GOT3 (cell line): ENCODE measurements at places on chromosomes 5 and 9.

DNA sequence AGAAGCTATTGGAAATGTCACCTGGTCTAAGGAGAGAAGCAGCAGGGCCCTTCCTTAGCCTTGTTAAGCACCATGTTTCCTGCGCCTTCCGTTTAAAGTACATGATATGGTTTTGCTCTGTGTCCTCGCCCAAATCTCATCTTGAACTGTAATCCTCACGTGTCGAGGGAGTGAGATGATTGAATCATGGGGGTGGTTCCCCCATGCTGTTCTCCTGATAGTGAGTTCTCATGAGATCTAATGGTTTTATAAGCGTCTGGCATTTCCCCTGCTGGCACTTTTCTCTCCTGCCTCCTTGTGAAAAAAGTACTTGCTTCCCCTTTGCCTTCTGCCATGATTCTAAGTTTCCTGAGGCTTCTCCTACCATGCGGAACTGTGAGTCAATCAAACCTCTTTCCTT is 49.7 kb downstream of the PRDM6 start:
- no peak for DNase-seq

DNA sequence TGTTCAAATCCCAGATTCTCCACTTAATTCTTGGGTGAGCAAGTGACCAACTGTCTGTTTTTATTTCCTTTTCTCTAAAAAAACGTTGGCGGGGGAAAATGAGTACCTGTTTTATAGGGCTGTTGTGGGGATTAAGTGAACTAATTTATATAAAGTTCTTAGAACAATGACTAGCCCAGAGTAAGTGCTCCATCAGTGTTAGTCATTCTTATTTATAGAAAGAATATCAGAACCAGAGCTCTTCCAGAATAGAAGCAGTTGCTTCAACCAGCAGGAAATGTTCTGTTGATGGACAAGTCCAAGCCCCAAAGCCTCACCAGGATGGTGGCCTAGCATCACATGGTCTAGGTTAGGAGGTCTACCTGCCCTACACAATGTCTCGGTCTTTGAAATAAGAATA is 379.2 kb downstream of the ACTL7B start:
- DNase-seq, result no peak

GRCh38 chr5:177312649-177313181 is 1.0 kb upstream of the MXD3 start:
- no peak for DNase-seq

- no peak for DNase-seq
Observed at GRCh38 chr9:88017096-88017495, 42.8 kb upstream of the CDK20 start.

DNA sequence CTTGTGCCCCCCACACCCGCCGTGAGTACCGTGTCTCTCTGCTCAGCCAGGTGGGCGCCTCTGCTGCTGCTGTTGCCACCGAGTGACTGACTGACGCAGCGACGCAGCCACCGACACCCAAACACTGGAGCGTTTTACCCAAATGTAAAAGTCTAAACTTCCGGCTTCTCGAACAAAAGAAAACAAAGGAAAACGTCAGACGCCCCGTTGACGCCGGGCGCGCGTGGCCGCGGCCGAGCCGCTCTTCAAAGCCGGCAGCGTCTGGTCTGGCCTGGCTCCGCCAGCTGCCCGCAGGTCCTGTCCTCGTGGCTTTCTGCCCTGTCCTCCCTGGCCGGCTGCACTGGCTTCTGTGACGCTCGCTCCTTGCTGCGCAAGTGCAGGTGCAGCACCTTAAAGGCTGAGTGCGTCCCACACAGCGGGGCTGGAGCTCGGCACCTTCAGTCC is 41.4 kb upstream of the CLPTM1L start:
- no peak for DNase-seq

DNA sequence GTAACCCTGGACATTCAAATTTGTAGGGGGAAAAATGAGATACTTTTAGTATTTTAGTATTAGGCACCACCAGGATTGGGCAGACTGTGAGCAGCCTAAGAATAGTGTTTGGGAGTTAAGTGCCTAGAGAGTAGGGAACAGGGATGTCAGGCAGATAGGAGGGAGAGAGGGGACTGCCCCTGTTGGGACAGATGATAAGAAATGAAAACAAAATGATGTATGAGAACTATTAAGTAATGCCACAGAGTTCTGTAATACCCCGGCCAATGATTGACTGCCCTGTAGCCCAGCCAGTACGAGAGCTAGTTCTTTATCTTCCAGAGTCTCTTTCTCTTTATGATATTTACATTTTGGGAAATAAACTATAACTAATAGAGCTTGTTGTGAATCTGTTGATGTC is 24.4 kb downstream of the ARHGAP26 start:
- DNase-seq, result no peak

- no peak for DNase-seq
Observed at GRCh38 chr5:167923396-167923795, 368.0 kb upstream of the WWC1 start.

GRCh38 chr5:19497229-19497815 is 490.7 kb downstream of the CDH18 start:
- no peak for DNase-seq

GRCh38 chr5:139740138-139740991 is 55.2 kb upstream of the PSD2 start:
- no peak for DNase-seq

GRCh38 chr5:138720840-138721239 is 32.4 kb upstream of the CTNNA1 start:
- no peak for DNase-seq

- no peak for DNase-seq
Observed at GRCh38 chr9:70304810-70305209, 46.0 kb downstream of the SMC5 start.
